ENCODE measurements at places on chromosomes 3 and 15. TPM values are rescaled to one million over a fixed set of nuclear protein-coding genes. Genes with fewer than 3 reads are reported as not detected.

The SLC28A2 gene
- not detected for total RNA-seq

The SH2D7 gene
- total RNA-seq = not detected

The GPR149 gene
- total RNA-seq = not detected

The PRTG gene
- total RNA-seq = 10.8 TPM

The CFAP100 gene
- total RNA-seq = not detected

The CPNE9 gene
- total RNA-seq = 0.30 TPM

The C2CD4A gene
- total RNA-seq = 0.10 TPM

The TKT gene
- 1,744 TPM for total RNA-seq

The KIF7 gene
- total RNA-seq = 4.9 TPM

The IMPG2 gene
- total RNA-seq = 0.01 TPM

The FOXB1 gene
- not detected for total RNA-seq

The RHCG gene
- total RNA-seq = 41.8 TPM

The CAMK2N2 gene
- total RNA-seq = 1.4 TPM

The THAP10 gene
- total RNA-seq = 4.1 TPM

The DUOXA1 gene
- 0.08 TPM for total RNA-seq

The SNX22 gene
- 1.3 TPM for total RNA-seq

The ARL6IP5 gene
- total RNA-seq = 77.0 TPM

All from A549 treated with Hydrocortisone at 1 μM for 4 hours (cell line).